ENCODE measurements at places on chromosomes 2 and 18. TPM values are rescaled to one million over a fixed set of nuclear protein-coding genes. Genes with fewer than 3 reads are reported as not detected.

ASB18 gene
- polyA plus RNA-seq, result not detected

GIGYF2 gene
- polyA plus RNA-seq, result 40.6 TPM

L3MBTL4 gene
- not detected for polyA plus RNA-seq

NPAS2 gene
- 1.7 TPM for polyA plus RNA-seq

ZBTB7C gene
- 1.1 TPM for polyA plus RNA-seq

DCDC2C gene
- polyA plus RNA-seq, result not detected

ABCG8 gene
- polyA plus RNA-seq, result not detected

GALNT5 gene
- polyA plus RNA-seq, result 0.12 TPM

DSG3 gene
- 0.04 TPM for polyA plus RNA-seq

SPOPL gene
- polyA plus RNA-seq, result 6.9 TPM

ZNF892 gene
- 1.2 TPM for polyA plus RNA-seq

ARHGEF4 gene
- 5.4 TPM for polyA plus RNA-seq

DSC3 gene
- not detected for polyA plus RNA-seq

INPP5D gene
- 0.34 TPM for polyA plus RNA-seq

TOGARAM2 gene
- polyA plus RNA-seq, result 2.6 TPM

LIPG gene
- polyA plus RNA-seq, result not detected

CROCC2 gene
- not detected for polyA plus RNA-seq

SERPINB13 gene
- polyA plus RNA-seq, result not detected

ZNF396 gene
- polyA plus RNA-seq, result 2.4 TPM

FAP gene
- 3.9 TPM for polyA plus RNA-seq

DYNAP gene
- not detected for polyA plus RNA-seq

SH3RF3 gene
- 0.19 TPM for polyA plus RNA-seq

IL18R1 gene
- polyA plus RNA-seq, result not detected

COLEC12 gene
- polyA plus RNA-seq, result 3.2 TPM

ST6GAL2 gene
- polyA plus RNA-seq, result 15.0 TPM
